MM.1S (cell line): ENCODE measurements at places on chromosomes 2 and 18.

- peak; percentile 90 for DNase-seq
These were observed at the start of gene WIPF1 for GRCh38 chr2:174597345-174598047. TSS of gene WIPF1 (minus strand) at chr2:174597804. CDS start at chr2:174585573, 12,231 bp downstream.

GRCh38 chr2:74511104-74511989, 2.9 kb upstream of the TLX2 start:
- no peak for DNase-seq

DNA sequence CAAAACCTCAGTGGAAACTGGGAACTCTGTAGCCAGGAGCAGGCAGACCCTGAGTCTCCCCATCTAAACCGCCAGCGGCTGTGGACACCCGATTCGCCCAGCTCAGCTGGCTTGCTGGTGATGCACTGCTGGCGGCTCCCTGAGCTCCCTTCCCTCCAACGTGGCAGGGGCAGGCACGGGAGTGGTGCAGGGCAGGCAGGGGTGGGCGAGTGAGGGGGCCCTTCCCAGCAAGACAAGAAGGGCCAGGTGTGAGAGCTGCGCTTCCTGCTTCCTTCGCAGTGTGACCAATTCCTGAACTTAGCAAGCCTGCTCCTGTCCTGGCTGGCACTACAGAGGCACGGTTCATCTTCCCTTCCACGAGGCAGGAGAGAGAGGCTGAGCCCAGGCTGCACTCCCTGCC, 12.3 kb upstream of the SEMA4C start:
- no peak for DNase-seq

- no peak for DNase-seq
These were observed 53.3 kb downstream of the MEMO1 start for GRCh38 chr2:31957354-31958139.

GRCh38 chr2:60926741-60927552, 45.6 kb downstream of the REL start:
- DNase-seq, result no peak

- peak; percentile 19 for DNase-seq
These were observed 4.3 kb downstream of the IGFBP5 start for GRCh38 chr2:216690853-216691741.

- no peak for DNase-seq
These were observed 97.9 kb upstream of the ZNF516 start for GRCh38 chr18:76592981-76593381.

DNA sequence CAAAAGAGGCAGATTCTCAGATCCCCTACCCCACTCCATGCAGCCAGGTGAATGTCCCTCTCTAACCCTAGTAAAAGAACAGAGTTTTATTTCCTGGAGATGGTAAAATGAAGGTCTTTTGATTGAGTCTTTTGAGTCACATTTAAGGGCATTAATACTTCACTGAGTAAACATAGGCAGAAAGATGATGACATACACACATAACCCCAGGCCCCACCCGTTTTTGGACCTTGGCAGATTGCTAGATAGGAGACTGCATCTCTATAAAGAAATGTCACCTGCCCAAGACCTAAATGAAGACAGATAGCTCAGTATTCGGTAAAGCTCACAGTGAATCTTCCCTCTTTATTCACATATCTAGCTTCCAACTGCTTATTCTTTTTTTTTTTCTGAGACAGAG, 28.3 kb upstream of the PEX13 start:
- no peak for DNase-seq

DNA sequence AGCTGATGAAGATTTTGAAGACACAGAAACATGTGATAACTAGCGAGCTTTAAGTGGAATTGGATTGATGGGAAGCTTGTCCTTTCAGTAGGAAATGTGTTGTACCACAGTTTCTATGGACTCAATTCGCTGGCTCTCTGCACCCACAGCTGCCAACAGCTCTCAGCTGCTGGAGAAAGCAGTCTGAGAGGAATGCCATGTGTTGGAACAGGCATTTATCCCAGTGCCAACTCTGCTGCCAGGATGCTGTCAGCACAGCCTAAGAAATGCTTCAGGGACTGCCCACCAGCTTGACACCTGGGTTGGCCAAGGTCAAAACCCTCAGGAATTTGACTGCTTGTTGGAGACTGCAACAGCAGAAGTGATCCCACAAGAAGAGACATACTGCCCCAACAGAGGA, 193.0 kb upstream of the THSD7B start:
- no peak for DNase-seq

- peak; percentile 80 for DNase-seq
These were observed 94.1 kb downstream of the GALNT3 start for GRCh38 chr2:165699946-165700345.

DNA sequence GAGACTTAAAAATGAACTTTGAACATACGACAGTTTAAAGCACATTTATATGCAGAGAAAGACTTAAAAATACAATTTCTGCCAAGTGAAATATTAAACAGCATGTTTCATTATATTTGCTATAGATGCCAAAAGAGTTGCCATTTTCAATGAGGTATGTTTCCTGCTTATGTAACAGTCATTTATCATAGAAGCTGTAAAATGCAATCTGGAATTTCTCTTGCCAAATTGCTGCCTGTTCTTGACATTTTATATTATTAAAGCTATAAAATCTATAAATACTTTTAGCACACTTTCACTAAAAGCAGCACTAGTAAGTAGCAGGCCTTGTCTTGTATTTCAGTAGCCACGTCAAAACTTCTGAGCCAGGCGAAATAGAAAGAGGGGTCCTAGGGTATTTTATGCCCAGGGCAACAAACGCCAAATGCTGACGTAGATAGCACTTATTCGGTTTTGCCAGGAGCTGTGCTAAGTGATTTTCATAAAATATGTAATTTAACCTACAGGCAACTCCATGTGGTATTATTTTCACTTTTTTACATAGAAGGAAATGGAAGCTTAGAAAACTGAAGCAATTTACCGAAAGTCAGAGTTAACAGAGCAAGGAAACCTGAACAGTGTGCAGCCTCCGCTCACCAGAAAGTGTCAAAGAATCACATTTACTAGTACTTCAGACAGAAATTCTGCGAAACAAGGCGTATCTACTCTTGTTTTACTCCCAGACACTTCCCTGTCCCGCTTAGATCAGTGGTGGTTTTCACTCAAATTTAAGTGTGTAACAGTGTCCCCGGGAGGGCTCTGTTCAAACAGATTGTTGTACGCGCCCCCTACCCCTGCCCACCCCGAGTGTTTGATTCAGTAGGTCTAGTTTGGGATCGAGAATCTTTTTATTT, 1.2 kb upstream of the CYP20A1 start:
- no peak for DNase-seq

- DNase-seq, result no peak
These were observed 97.2 kb upstream of the NXPH2 start for GRCh38 chr2:138877421-138877820.

DNA sequence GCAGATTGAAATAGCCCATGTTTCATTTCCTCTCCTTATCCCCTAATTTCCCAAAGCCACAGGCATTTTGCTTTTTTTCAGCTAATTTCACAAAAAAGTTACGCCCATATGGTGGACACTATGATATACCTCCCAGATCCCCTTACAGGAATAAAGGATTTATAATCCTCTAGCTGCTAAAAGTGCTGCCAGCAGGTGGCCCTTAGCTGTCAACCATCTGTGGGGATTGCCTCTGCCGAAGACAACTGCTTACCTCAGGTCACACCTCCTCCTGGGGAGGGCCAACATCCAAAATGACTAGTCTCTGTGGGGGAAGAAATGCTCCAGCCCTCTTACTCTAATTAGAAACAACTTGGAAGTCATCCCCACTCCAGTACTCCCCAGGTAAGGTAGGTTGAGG, 61.0 kb upstream of the EPB41L3 start:
- no peak for DNase-seq

DNA sequence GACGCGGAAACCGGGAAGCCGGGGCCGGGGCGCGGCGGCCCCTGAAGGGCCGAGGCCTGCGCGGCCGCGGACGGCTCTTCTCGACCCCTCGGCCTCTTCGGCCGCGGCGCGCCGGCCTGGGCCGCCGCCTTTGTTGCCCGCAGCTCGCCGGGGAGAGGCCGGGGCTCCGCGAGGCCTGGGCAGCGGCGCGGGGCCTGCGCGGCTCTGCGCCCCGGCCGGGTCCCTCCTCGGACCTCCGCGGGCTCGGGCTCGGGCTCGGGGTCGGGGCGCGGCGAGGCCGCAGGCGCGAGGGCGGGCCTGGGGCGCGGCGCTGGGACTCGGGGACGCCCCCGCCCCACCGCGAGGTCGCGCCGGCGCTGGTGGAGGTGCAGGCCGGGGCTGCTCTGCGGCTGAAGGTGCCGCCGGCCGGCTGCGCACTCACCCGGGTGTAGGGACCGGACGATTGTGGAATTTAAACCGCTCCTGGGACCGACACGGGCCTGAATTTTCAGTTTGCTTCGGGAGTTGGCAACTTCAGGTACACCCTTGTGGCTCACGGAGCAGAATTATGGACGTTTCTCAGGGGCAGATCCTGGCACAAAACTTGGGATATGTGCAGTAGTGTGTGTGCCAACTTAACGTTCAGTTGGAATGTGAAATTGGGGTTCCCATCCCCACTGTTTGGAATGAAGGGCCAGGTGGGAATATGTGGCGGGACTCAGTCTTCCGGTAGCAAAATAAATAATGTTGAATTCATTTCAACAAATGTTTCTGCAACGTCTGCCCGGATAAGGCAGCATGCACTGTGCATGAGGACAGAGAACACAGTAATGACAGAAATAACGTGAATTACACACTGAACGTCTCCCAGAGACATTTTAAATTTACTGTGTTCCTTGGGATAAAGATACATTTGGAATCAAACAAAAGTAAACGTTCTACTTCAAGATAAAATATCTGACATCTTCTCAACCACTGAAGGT, 787 bp downstream of the SOCS6 start:
- DNase-seq, result peak; percentile 42

DNA sequence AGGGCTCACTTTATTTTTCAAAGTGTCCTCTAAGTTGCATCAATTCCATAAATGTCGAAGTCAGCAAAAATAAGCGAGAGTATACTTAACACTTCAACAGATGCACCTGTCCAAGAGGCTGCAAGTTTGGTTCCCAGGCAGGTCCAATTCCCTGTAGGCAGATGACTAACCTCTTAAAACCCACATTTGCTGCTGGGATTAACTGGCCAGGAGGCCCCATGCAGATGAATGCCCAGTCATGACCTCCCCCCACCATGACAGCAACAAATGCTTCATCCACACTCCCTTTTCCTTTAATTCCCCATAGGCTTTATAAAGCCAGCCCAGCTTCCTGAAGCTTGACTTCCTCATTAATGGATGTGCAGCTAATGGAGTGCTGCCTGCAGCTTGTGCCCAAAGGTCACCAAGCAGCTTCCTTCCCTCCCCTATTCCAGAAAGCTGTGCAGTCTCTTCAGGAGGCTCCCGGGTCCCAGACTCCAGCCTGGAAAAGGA, 35.7 kb downstream of the REEP1 start:
- DNase-seq, result no peak

DNA sequence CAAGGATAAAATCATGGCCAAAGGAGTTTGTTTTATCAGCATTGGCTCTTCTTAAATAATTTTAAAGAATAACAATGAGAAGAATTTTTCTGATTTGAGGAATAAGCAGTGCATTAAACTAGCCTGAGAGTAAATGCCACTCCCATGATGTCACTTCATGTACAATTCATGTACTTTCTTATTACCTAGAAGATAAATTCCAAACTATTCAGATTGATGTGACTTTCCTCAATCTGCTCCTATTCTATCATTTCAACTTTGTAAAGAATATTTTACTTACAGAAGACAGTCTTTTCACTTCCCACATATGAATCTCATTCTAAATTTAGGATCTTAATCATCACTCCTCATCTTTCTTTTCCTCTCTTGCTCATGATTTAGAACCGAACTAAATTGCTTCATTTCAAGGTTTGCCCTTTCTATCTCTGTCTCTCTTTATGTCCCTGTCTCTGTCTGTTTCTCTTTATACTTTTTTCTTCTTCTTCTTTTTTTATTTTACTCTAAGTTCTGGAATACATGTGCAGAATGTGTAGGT, 1142.0 kb upstream of the PIK3C3 start:
- no peak for DNase-seq

GRCh38 chr2:84048964-84049363, 410.1 kb downstream of the SUCLG1 start:
- no peak for DNase-seq

GRCh38 chr2:20797096-20797495, 25.8 kb downstream of the LDAH start:
- DNase-seq, result no peak

GRCh38 chr18:3044931-3045698, 32.2 kb upstream of the LPIN2 start:
- no peak for DNase-seq

DNA sequence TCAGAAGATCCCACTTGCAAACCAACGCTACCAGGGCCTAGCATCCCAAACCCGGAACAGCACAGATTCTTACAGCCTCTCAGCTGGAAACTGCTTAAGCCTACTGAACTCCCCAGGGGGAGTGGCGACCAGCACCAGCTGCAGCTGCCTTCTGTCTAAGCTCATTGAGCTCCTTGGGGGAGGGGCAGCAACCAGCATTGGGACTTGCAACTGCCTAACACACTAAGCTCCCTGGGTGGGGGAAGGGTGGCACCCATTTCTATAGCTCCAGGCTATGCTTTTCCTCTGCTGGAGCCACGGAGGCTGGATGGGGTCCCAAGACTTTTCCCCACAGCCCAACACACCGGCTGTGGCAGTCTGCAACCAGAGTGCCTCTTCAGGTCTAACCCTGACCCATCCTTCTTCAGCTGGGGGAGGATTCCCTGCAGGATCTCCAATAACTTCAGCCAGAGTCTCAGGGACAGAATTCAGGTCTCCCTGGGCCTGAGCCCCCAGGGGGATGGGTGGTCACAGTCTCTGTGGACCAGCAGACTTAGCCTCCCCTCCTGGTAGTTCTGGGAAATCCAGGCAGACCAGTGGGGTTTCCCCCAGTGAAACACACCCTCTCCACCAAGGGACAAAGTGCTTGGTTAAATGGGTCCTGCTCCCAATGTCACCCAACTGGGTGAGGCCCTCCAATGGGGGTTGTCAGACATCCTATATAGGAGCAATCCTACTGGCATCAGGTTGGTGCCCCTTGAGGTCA, 45.9 kb upstream of the ITGA4 start:
- DNase-seq, result peak; percentile 82

DNA sequence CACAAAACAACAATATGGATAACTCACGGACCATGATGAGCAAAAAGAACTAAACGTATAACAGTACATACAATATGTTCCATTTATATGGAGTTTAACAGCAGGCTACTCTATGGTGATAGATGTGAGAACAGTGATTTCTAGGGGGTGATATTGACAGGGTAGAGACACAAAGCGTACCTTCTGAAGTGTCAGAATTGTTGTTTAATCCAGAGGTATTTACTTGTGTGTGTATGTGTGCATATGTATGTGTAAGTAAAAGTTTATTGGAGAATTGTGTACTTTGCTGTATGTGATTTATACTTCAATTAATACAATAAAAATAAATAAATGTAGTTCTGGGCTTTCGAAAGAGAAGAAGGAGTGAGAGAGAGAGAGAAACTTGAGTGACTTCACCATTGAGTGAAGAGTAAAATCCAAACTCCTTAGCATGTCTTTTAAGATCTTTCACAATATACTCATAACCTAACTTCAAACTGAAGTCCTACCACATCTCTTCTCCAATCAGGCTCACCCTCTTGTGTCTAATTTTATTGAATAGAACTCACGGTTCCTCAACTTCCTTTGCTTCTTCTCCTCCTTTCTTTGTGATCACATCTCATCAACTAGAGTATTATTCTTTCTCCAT, 126.0 kb upstream of the KLF7 start:
- DNase-seq, result no peak

- no peak for DNase-seq
These were observed 99.3 kb downstream of the SPTBN1 start for GRCh38 chr2:54555318-54555837.
